Smooth muscle cell of trachea (primary cell): ENCODE measurements at places on chromosomes 13 and 19. TPM values are rescaled to one million over a fixed set of nuclear protein-coding genes. Genes with fewer than 3 reads are reported as not detected.

SBK2 gene
- total RNA-seq, result 0.17 TPM in 1 of 2 replicates, not detected in the other

TYK2 gene
- 65.9 and 101 TPM in 2 replicates for total RNA-seq

PDE4C gene
- total RNA-seq, result 0.87 and 6.0 TPM in 2 replicates

SIAH3 gene
- not detected in 2 replicates for total RNA-seq

FCER2 gene
- total RNA-seq, result not detected in 2 replicates

ZNF534 gene
- 0.17 TPM in 1 of 2 replicates, not detected in the other for total RNA-seq

ZNF573 gene
- total RNA-seq, result 6.5 and 8.4 TPM in 2 replicates

F2RL3 gene
- 0.17 TPM in 1 of 2 replicates, not detected in the other for total RNA-seq

SIGLEC10 gene
- not detected in 2 replicates for total RNA-seq

TSSK6 gene
- 2.3 and 4.5 TPM in 2 replicates for total RNA-seq

NTF4 gene
- total RNA-seq, result not detected in 2 replicates

RHPN2 gene
- total RNA-seq, result 2.2 and 3.0 TPM in 2 replicates

KIR2DL3 gene
- total RNA-seq, result not detected in 2 replicates

TMEM145 gene
- total RNA-seq, result 0.33 TPM in 1 of 2 replicates, not detected in the other

ARHGAP45 gene
- total RNA-seq, result 1.7 and 4.0 TPM in 2 replicates

TNFRSF19 gene
- total RNA-seq, result 117 and 144 TPM in 2 replicates

SAFB2 gene
- 34.9 and 35.3 TPM in 2 replicates for total RNA-seq

PLEKHA4 gene
- total RNA-seq, result 33.5 and 35.4 TPM in 2 replicates

LCP1 gene
- 0.33 TPM in 1 of 2 replicates, not detected in the other for total RNA-seq

DIRAS1 gene
- 6.4 and 12.4 TPM in 2 replicates for total RNA-seq

LINGO3 gene
- not detected in 2 replicates for total RNA-seq

ZNF780B gene
- 14.9 and 24.1 TPM in 2 replicates for total RNA-seq

ZNF576 gene
- 9.3 and 13.4 TPM in 2 replicates for total RNA-seq

FFAR1 gene
- not detected in 2 replicates for total RNA-seq

MAB21L1 gene
- 2.6 and 4.7 TPM in 2 replicates for total RNA-seq

RNF113B gene
- not detected in 2 replicates for total RNA-seq

PALM3 gene
- total RNA-seq, result 0.87 and 0.99 TPM in 2 replicates
